Myocyte (in vitro differentiated cells): ENCODE measurements at places on chromosomes 11 and 22. TPM values are rescaled to one million over a fixed set of nuclear protein-coding genes. Genes with fewer than 3 reads are reported as not detected.
A peak's percentile ranks its signal among the peaks of the same experiment; 100 is the strongest.

Gene FOLH1
- not detected in 2 replicates for total RNA-seq

Gene NRIP3
- total RNA-seq, result 7.0 and 13.5 TPM in 2 replicates

Gene INSC
- total RNA-seq, result not detected in 2 replicates

Gene VWCE
- total RNA-seq, result 2.1 and 2.7 TPM in 2 replicates

DNA sequence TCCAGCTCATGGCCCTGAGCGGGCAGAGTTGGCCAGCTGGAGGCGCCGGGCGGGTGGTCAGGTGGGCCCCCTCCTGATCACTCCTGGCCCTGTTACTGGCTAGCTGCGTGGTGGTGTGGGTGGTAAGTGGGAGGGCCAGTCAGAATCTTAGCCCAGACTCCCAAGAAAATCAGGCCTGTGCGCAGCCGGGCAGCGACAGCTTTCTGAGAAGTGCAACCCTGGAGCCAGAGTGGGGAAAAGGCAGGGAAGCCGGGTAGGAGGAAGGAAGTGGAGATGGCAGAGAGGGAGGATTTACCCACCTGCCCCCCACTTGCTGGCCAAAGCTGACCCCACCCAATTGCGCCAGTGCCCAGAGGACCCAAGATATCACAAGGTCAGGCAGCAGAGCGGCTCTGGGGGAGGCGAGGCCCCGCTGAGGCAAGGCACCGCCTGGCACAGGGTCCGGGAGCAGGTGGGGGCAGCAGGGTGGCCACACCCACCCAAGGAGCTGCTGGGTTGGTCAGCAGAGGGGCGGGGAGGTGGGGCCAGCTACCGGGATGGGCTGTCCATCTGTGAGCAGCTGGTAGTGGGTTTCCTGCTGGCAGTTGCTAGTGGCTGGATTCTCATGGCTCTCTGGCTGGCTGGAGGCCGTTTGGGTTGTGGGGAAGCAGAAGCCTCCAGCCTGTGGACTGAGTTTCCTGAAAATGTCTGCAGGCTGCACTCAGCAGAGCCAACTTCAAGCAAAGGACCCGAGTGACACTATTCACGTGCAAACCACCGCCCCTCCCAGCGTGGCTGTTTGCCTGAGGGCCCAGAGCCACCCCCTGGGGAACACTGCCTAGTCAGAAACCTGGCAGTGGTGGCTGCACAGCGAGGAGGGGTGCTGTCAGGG is 196.4 kb downstream of the IGLL1 start:
- DNase-seq, result peak; percentile 72

Gene SHISAL1
- total RNA-seq, result 0.24 and 0.31 TPM in 2 replicates

DNA sequence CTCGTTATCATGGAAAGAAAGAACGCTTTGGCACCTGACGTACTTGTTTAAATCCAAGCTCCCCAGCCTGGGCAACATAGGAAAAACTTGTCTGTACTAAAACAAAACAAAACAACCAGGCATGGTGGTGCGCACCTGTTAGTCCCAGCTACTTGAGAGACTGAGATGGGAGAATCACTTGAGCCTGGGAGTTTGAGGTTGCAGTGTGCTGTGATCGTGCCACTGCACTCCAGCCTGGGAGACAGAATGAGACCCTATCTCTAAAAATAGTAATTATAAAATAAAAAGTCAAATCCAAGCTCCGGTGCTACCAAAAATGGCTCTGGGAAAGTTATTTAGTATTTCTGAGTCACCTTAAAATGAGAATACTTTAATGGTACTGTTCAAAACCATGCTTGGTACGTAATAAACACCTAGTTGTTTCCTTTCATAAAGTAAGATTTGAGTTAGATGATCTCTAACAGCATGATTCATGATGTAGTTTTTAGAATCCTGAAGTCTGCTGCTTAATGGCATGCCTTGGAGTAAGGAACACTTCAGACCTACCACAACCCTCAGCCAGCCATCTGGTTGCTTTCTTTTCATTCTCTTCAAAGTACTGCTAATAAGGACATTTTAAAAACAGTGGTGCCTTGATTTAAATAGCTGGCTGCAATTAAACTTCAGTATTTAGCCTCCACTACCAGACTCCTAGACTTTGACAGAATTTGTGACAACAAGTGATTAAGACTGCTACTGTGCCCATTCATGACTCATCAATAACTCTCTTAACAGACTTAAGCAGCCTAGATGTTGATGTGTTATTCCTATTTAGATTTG is 8.4 kb downstream of the PPME1 start:
- peak; percentile 73 for DNase-seq

DNA sequence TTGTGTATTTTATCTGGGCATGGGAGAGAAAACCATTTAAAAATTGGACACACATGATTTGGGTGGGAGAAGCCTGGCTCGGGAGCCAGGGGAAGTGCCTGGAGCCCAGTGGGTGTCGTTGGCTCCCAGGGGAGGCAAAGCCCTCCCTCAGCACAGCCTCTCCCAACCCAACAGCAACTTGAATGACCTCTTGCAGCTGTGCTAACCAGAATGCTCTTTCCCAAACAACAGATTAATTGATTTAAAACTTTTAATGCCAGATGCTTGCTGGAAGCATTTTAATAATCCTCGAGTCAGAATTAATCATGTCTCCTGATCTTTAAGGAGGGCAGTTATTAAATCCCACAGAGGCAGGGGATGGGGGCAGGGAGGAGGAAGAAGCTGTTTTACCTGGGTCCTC is 401.6 kb downstream of the BUD13 start:
- no peak for DNase-seq

GRCh38 chr11:7511401-7511800 is 2.4 kb upstream of the PPFIBP2 start:
- peak; percentile 85 for DNase-seq

- peak; percentile 19 for DNase-seq
These were observed 201.0 kb upstream of the NAV2 start for GRCh38 chr11:19511413-19512183.

DNA sequence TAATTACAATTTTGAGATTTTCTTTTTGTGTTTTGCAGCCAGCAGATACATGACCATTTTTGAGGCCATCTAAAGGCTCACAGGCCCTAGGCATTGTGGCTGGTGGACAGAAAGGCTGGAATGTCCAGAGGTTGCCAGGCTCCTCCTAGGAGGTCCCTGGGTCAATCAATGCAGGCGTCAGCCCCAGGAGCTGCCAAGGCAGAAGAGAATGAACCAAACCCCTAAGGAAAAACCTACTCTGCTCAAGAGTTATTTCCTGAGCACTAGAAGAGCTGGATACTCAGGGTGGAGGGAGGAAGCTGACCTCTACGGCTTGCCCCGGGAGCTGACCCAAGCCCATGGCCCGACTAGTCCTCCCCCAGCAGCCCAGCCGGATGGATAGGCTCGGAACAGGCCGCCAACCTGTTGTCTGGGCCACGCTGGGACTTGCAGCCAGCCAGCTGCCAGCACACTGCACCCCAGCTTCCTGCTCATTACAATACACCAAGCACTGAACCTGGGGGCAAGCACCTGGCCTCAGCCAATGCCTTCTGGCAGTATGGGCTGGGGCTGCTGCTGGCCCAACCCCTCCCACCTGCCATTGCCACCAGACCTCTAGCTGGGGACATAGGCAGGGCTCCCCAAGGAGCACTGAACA is 5.7 kb upstream of the SCGB1A1 start:
- DNase-seq, result no peak

- DNase-seq, result no peak
These were observed 4.9 kb downstream of the MUC5AC start for GRCh38 chr11:1162491-1163311.

GRCh38 chr22:18035751-18036150 is 11.4 kb upstream of the MICAL3 start:
- DNase-seq, result peak; percentile 35

GRCh38 chr11:111642542-111642941 is 40.3 kb downstream of the SIK2 start:
- DNase-seq, result no peak

DNA sequence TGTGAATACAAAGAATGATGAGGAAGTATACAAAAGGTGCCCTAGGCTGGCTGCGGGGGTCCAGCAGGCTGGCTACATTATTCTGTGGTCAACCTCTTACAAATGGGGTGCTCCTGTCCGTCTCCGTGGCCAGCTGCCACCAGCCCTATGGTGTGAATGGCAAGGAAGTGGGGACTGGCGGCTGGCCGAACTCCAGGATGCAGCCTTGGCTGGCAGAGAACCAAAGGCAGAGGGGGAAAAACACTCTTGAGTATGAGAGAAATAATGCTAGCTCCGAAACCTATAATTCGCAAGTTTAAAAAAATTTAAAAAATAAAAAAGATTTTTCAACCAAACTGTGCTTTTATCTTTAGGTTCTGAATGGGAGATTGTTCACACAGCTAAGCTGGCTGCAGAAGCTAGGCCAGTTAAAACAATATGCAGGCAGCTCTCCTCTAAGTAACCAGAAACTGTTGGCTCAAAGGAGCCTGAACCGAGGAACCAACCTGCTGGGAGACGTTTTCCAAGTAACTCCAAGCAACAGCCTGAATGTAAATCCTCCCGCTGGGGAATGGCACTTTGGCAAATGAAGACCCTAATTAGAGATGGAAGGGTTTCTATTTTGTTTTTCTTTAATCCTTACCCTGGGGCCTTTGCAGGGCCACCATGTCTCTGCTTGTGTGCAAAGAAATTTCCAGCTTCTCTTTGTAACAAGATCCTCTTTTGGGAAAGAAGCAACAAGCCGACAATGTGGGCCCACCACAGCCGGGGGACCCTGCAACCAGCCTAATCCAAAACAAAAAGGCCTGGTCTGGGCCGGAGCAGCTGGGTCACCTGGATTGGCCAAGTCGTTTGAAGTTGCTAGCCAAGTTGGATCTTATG is 50.2 kb downstream of the C22orf31 start:
- no peak for DNase-seq

- no peak for DNase-seq
These were observed 1260.9 kb downstream of the BRD1 start for GRCh38 chr22:48566741-48567140.

DNA sequence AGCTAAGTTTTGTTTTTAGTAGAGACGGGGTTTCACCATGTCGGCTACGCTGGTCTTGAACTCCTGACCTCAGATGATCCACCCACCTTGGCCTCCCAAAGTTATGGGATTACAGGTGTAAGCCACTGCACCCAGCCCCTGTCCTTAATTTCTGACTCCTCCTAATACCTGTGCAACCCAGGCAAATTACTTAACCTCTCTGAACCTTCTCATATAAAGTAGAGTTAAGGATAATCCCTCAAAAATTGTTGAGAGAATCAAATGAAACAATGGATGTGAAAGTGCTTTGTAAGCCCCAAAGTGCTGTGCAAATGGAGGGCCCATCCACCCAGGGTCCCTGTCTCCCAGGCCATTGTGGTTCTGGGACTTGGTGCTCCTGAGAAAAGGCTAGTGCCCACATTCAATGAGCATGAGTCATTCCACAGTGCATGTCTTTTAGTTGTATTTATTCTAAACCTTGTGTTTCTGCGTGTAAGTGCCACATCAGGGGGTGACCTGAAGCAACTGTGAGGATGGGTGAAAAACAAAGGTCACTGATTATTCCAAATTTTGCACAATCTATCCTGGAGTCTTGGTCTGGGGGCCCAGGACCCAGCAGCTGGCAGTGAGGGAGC is 61.4 kb upstream of the PTPRJ start:
- DNase-seq, result peak; percentile 47

- peak; percentile 52 for DNase-seq
These were observed 84.1 kb downstream of the NXPE2 start for GRCh38 chr11:114762408-114762807.

Gene SEZ6L
- total RNA-seq, result 0.03 TPM in 1 of 2 replicates, not detected in the other

GRCh38 chr11:102798012-102798746 is at the start of gene MMP1:
Gene MMP1, minus strand, starts transcription at chr11:102798160. Its CDS starts 68 bp downstream, at chr11:102798092.
- no peak for DNase-seq

GRCh38 chr11:5596607-5597201 is at the start of gene TRIM6:
Gene TRIM6, plus strand, starts transcription at chr11:5596637. Its CDS starts 261 bp downstream, at chr11:5596898.
- DNase-seq, result peak; percentile 13

Gene SLC1A2
- total RNA-seq, result 0.57 and 2.9 TPM in 2 replicates

- no peak for DNase-seq
These were observed 5.2 kb downstream of the IFT27 start for GRCh38 chr22:36770513-36771231.

GRCh38 chr22:26406118-26406517 is 22.9 kb upstream of the ASPHD2 start:
- peak; percentile 79 for DNase-seq

Gene GPHA2
- not detected in 2 replicates for total RNA-seq

DNA sequence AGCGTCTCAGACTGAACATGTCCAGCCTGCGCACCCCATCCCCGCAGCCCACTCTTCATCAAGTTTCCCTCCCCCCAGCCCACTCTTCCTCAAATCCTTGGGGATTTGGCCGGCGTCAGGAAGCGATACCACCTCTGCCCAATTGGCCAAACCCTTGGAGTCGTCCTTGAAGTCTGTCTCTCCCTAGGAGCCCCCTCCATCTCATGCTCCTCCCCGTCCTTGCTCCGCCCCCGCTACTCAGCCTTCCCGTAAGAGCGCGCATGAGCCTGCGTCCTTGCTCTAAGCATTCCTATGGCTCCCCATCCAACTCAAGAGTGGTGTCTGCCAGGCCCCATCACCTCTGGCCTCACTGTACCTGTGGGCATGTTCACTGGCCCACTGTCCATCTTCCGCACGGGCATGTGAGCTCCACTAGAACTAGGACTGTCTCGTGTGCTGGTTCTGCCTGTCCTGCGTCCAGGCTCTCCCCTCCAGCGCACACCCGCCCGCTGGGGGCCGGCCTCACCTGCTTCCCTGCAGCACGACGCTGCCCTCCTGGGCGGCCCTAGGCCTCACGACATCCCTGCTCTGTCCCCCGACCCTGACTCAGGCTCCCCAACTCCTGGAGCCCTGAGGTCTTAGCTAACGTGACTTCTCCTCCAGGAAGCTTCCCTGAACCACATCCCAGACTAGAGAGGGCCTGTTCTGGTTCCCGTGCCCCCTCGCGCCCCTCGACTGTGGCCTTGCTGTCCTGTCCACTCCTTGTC is 30.5 kb upstream of the TTLL12 start:
- DNase-seq, result no peak

DNA sequence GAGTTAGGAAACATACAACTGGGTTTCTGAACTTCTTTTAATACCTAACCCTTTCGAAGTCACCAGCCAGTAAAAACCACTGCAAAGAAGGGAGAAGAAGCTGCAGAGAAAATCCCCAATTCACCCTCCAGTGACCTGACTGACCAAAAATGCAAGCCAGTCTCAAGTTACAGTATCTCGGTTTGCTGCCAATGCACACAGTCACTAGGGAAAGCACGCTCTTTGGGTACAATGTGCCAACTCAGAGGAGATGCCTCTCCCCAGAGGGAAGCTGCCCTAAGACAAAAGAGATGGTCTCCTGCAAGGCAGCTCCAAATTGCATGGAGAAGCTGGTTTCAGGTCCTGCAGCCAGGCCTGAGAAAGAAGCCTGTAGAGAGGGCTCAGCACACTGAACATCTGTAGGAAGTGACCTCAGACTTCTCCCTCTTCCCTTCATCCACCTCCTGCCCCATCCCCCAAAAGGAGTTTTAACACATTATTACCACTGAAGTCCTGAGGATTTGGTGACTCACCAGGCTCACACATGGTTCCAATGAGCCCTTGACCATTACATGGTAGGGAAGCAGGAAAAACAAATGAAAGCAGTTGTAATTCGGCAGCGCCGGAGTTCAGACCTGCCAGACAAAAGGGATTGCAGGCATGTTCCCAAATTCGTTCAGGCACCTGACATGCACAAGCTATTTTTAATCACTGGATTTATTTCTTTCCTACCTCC is 90.1 kb downstream of the ETS1 start:
- DNase-seq, result peak; percentile 92

GRCh38 chr22:33969045-33969444 is 48.8 kb upstream of the LARGE1 start:
- DNase-seq, result no peak
